ENCODE measurements at places on chromosomes 13 and 19. TPM values are rescaled to one million over a fixed set of nuclear protein-coding genes. Genes with fewer than 3 reads are reported as not detected.

The SRRM5 gene
- 0.79 TPM for total RNA-seq

The PSPN gene
- 0.67 TPM for total RNA-seq

The FLT3 gene
- not detected for total RNA-seq

The TMEM38A gene
- total RNA-seq: 2.0 TPM

The CCDC8 gene
- not detected for total RNA-seq

The NAPSA gene
- total RNA-seq: 0.84 TPM

The ZNF112 gene
- total RNA-seq: 1.9 TPM

The DLL3 gene
- 10.1 TPM for total RNA-seq

The B3GLCT gene
- 5.0 TPM for total RNA-seq

The OR7G3 gene
- not detected for total RNA-seq

The KLF16 gene
- total RNA-seq: 29.4 TPM

The FCER2 gene
- total RNA-seq: not detected

The NCAN gene
- total RNA-seq: 0.05 TPM

The LILRB2 gene
- 0.05 TPM for total RNA-seq

The SHISA7 gene
- total RNA-seq: not detected

The ZSCAN4 gene
- not detected for total RNA-seq

The CA11 gene
- total RNA-seq: 11.4 TPM

The GMIP gene
- 6.3 TPM for total RNA-seq

The TTYH1 gene
- not detected for total RNA-seq

The RANBP3 gene
- total RNA-seq: 43.3 TPM

The BRME1 gene
- 1.6 TPM for total RNA-seq

Data from A549 treated with Mapracorat at 1 μM for 4 hours (cell line).